ENCODE measurements at places on chromosomes 1 and 21.
A peak's percentile ranks its signal among the peaks of the same experiment; 100 is the strongest.

DNA sequence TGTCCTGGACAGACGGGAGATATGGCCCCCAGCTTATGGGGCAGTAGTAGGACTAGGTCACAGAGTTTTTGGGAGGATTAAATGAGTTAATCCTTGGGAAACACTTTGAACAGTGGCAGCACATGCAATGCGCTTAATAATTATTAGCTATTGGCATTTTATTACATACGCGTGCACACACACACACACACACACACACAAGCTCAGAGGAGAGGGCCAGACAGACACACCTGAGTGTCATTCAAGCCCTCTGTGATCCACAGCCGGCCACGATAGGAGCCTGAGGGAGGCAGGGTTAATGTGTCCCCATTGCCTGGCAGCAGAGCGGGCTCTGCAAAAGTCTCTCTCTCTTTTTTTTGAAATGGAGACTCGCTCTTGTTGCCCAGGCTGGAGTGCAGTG is 37.9 kb downstream of the EPHA2 start:
- DNase-seq, result no peak

DNA sequence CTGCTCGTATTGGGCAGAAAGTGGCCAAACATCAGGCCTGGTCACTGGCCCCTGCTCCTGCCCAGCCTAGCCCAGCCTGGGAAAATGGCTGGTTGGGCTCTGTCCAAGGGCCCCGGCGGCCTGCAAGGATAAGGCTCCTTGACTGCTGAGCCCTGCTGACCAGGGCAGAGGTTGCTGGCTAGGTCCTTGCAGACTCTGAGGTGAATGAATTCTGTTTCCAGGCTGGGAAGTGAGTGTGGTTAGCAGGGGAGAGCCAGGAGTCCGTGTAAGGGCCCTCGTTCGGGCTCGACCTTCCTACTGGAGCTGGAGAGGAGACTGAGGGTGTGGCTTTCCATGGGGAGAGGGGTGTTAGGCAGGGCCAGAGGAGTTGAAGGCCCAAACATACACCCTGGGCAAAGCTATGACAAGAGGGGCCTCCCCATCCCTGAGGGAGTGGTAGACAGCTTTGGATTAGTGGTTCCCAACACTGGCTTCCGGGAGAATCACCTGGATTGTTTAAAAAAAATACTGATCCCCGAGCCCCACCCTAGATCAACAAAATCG is 20.6 kb downstream of the CSF1 start:
- no peak for DNase-seq

DNA sequence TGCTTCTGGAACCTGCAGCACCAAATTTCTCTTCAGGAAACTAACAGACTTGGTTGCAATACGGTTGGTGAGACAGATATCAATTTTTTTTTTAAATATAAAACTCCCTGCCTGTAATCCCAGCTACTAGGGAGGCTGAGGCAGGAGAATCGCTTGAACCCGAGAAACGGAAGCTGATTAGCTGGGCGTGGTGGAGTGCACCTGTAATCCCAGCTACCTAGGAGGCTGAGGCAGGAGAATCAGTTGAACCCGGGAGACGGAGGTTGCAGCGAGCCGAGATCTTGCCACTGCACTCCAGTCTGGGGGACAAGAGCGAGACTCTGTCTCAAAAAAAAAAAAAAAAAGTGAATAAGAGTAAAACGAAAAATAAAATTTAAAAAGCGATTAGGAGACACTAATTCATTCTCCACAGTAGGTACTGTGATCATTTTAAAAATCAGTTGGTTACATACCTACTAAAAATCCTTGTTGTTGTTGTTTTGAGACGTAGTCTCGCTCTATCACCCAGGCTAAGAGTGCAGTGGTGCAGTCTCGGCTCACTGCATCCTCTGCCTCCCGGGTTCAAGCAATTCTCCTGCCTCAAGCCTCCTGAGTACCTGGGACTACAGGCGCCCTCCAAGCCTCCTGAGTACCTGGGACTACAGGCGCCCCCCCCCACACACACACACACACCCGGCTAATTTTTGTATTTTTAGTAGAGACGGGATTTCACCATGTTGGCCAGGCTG is 796 bp upstream of the RBM8A start:
- DNase-seq, result no peak

- no peak for DNase-seq
These were observed 46.3 kb upstream of the PRDX6 start for GRCh38 chr1:173430677-173431303.

DNA sequence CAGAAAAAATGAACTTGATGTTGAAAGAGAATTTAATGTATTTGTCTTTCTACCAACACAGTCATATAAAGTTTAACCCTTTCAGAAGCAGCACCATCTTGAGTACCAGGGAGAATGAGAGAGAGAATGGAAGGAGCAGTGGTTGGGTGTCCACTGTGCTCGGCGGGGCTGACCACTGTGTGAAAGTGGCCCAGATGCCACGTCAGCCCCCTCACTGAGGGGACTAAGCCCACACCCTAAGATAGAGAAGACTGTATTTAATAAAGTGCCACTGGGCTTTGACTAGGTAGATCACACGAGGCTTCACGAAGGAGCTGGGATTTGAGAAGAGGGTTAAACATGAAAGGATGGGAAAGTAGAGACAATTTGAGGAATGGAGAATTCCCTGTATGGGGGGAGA is 31.2 kb downstream of the BATF3 start:
- no peak for DNase-seq

- peak; percentile 9 for DNase-seq
These were observed 32.7 kb upstream of the ETV3 start for GRCh38 chr1:157170677-157171515.

GRCh38 chr1:57195436-57195941 is 228.4 kb downstream of the DAB1 start:
- no peak for DNase-seq

DNA sequence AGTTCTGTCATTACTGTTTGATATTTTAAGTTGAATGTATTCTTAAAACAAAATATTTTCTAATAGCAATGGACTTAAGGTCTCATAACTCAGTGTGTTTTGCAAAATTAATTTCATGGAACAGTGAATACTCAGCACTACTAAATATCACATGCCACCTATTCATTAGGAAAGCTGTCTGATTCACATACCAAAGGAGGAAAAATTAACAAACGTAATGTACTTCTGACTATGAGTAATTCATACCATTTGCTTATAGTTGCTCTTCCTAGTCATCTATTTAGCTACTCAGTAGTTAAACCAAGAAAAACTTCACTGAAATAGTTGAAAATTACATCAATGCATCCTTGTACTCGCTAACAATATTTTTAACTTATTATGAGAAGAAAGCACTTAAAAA is 35.2 kb downstream of the TP53BP2 start:
- DNase-seq, result no peak

- no peak for DNase-seq
These were observed 30.2 kb upstream of the IGSF3 start for GRCh38 chr1:116697548-116698243.

DNA sequence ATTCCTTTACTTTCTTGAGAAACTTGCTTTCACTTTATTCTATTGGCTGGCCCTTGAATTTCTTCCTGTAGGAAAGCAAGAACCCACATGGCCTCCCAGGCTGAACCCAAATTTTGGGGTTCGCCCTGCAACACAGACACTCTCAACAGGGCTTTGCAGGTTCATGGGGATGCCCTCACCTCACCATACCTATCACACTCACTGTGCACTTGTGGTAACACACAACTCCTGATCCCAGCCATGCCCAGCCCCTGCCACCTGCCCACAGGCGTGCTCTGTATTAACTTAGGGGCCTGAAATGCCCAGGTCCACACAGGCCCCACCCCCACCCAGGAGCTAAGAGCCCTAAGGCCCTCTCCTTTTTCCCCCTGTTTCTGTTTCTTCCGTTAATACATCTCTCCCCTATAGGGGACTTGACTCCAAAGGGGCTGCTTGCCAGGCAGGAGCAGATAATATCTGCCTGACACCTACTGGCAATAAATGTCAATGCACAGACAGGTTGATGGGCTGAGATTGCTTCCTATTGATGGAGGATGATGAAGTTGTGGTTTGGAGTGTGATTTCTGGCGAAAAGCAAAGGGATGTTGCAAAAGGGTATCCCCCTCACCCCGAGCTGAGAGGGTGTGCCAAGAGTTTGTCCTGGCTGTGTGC is 171.5 kb downstream of the AJAP1 start:
- DNase-seq, result no peak

GRCh38 chr1:190084552-190084951 is 393.1 kb downstream of the BRINP3 start:
- DNase-seq, result no peak

Data from stimulated activated naive CD4-positive, alpha-beta T cell treated with Interleukin-2 at 50 U/mL for 16 hours (primary cell).